Fibroblast of skin of scalp (primary cell): ENCODE measurements at places on chromosomes 2 and 18.

- no peak for DNase-seq
Measured at GRCh38 chr18:26780520-26781325, 84.8 kb downstream of the AQP4 start.

DNA sequence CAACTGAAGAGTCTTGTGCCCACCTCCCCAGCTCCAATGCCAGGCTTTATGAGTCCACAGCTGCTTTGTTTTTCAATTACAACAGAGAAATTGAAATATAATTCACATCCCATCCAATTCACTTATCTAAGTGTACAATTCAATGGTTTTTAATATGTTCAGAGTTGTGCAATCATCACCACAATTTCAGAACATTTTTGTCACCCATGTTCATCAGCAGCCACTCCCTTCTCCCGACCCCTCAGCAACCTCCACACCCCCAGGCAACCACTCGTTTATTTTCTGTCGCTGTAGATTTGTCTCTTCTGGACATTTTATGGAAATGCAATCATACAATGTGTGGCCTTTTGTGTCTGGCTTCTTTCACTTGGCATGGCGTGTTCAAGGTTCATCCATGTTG lies 23.3 kb downstream of the INHBB start:
- DNase-seq, result no peak

DNA sequence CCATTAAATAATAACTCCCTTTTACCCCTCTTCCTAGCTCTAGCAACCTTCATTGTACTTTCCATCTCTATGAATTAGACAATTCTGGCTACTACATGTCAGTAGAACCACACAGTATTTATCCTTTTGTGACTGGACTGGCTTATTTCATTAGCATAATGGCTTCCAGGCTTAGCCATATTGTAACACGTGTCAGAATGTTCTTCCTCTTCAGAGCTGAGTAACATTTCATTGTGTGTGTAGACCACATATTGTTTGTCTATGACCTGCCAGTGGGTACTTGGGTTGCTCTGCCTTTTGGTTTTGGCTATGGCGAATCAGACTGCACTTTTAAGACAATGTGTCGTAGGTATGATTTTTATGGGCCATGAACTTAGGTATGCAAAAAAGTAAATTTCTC lies 20.9 kb downstream of the TSN start:
- DNase-seq, result no peak

DNA sequence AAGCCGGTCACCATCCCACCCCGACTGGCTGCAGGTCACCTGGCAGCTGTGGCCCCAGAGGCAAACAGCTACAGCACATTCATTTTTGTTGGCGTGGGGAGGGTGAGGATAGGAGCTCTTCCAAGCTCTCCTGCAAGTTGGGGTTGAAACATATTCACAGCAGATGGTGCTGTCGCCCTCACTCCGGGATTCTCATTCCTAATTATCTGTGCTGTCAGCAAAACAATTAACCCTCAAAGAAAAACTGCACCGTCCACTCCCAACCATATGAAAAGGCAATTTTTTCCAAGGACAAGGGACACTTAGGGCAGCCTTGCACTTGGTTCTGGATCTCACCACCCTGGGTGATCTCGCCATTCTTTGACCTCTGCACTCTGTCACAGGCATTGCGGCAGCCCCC lies 68.6 kb downstream of the ZBTB7C start:
- no peak for DNase-seq
